AG09309 (cell line): ENCODE measurements at places on chromosomes 2 and 18.

DNA sequence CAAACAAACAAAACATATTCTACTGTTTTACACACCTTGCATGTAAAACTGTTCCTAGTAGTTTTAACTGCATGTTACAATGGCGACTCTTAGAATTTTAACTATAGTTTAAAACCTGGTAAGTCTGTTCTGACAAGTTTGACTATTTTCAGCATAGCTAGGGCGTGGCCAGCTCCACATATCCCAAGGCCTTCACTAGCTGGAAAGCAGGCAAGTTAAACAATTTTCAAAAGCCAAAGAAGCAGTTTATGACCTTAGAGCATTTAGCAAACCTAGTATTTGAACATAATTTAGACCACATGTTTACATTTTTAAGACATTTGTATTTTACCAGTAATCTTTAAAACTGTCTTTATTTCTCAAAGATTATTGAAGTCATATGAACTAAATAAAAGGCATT, 402.8 kb upstream of the SYT4 start:
- no peak for DNase-seq

- no peak for DNase-seq
These were observed 252.1 kb upstream of the NT5C1B start for GRCh38 chr2:18841248-18842150.

DNA sequence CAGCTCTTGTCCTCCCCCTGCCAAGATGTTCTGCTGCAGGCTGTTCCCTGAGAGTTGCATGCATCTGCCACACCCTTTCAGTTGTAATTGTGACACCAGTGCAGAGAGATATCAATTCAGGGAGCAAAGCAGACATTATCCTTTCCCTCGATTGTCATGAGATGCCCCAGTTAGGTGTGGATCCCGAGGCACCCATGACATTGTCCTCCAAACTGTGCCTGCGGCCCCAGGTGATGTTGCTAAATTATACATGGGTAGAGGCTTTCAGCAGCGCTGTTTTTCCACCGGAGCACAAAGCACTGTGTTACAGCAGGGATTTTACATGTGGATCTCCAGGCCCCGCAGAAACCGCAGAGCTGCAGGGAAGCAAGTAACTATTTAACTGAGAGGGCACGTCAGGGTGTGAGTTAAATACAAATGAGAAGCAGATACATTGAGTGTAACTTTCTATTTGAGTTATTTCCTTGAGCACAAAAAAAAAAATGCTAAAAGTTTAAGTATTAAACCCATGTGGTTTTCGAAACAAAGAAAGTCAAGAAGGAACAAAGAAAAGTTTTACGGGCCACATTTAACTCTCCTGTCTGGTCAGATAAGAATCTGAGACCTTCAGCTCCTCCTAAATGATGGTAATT, 90.3 kb upstream of the BCL2L11 start:
- DNase-seq, result no peak

DNA sequence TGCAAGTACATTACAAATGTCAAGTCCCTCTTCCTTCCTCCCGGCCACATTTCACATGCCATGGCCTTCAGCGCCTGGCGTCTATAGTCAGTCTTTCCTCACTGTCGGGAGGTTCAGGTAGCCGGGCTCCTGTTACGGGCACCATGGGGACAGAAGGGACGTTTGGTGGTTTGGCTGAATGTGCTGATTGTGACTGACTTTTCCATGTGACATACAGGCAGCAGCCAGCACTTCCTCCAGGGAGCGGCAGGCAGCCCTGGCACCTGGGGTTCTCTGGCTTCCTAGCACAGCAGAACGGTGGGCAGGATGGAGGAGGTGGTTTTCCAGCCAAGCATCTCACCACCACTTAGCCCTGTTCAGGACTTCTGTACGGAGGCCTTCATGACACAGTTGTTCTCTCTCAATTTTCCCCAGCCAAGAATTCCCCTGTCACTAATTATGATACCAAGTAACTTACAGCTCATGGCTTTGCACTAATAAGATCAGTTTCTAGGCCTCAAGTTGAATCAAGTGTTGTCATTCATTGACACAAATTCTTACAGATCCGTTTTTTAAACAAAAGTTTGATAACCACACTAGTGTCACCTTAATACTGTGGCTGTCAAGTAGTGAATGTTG, 83.9 kb upstream of the REV1 start:
- DNase-seq, result no peak

- DNase-seq, result no peak
These were observed 16.7 kb upstream of the ZSCAN30 start for GRCh38 chr18:35306588-35307250.

GRCh38 chr18:22912835-22913234, 20.3 kb upstream of the RBBP8 start:
- peak; percentile 66 for DNase-seq

- no peak for DNase-seq
These were observed 43.0 kb downstream of the FTCDNL1 start for GRCh38 chr2:199807966-199808365.

DNA sequence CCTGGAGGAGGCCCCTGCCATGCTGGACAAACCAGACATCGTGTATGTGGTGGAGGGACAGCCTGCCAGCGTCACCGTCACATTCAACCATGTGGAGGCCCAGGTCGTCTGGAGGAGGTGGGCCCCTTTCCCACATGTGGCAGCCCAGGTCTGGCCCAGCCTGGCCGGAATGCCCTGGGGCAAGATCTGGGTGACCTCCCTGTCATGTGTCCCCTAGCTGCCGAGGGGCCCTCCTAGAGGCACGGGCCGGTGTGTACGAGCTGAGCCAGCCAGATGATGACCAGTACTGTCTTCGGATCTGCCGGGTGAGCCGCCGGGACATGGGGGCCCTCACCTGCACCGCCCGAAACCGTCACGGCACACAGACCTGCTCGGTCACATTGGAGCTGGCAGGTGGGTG, 25.2 kb upstream of the GMPPA start:
- no peak for DNase-seq

DNA sequence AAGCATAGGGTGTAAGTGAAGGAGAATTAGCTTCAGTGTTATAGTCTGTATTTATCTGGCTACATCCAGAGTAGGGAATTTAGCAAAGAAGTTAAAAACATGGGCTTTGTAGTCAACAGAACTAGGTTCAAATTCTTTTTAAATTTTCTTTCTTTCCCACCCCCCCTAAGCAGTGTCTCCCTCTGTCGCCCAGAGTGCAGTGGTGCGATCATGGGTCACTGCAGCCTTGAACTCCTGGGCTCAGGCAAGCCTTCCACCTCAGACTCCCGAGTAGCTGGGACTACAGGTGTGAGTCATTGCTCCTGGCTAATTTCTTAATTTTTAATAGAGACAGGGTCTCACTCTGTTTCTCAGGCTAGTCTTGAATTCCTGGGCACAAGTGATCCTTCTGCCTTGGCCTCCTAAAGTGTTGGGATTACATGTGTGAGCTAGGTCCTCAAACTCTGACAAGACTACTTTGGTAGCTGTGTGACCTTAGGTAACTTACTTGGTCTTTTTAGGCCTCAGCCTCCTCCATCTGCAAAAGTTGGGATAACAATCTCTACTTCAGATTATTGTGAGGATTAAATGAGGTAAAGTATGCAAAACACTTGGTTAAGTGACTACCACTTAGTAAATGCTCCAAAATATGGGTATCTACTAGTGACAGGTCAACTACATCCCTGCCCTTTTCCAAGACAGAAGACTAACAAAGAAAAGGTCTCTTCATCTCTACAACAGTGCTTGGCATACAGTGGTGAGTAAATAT, 17.8 kb downstream of the DOK1 start:
- DNase-seq, result no peak

DNA sequence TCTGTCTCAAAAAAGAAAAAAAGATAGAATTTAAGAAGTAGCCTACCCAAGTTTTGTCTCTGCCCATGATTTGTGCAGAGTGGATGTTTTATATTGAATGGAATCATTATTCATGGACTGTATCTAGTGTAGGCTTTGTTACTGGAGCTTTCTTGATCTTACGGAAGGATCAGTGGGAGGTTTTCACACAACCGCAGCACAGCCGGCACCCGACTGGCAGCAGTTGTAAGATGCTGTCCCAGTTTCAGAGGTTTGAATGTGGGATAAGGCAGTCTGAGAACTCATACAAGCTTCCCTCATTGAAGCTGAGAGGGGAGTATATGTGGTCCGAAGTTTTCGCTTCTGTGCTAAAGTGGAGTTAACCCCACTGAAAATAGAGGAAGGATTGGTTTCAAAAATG, 19.7 kb upstream of the SAG start:
- no peak for DNase-seq

DNA sequence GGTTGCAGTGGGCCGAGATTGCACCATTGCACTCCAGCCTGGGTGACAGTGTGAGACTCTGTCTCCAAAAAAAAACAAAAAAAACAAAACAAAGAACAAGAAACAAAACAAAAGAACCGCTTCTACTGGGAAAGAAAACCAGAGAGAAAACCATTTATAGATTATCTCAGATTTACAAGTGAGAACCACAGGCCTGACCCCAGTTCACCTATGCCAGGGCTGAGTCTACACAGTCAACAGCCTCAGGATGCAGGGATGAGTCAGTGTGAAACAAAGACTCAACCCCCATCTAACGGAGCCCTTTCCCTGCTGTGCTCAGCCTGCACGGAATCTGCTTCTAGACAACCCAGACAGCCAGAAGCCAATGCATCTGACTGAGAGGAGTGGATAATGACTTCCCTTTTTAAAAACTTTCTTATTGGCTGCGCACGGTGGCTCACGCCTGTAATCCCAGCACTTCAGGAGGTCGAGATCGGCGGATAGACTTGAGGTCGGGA, 25.5 kb upstream of the YWHAQ start:
- DNase-seq, result peak; percentile 84

DNA sequence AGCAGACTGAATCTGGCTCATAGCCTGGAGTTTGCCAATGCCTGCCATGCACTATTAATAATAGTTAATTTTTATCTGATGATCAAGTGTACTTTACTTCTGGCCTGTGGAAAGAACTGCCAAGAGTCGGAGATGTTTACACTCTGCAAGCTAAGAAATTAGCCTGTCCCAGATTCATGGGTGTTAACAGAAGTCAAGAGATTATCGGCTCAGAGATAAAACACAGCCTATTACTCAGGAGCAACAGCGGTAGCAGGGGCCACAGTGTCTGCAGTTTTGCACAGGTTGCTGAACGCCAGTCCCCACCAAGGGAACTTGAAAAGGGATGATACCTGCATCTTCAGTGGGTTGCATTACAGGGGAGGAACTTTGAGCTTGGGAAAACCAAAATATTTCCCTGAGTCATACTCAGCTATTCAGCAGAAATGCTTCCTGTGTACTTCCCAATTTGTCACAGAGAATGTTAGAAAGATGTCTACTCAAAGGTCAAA, 4.3 kb upstream of the ADI1 start:
- DNase-seq, result no peak

- DNase-seq, result no peak
These were observed 500.6 kb upstream of the MYT1L start for GRCh38 chr2:2831633-2832032.

DNA sequence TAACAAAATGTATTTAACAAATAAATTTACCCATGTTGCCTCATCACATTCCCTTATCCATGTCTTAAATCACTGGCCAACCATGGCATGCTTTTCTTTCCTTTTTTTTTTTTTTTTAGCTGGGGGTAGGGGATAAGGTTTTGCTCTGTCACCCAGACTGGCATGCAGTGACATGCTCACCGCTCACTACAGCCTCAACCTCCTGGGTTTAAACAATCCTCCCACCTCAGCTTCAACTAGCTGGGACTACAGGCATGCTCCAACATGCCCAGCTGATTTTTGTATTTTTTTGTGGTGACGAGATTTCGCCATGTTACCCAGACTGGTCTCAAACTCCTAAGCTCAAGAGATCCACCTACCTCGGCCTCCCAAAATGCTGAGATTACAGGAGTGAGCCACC, 266.4 kb downstream of the THSD7B start:
- no peak for DNase-seq

GRCh38 chr2:10433264-10433946, 14.7 kb downstream of the ODC1 start:
- no peak for DNase-seq

DNA sequence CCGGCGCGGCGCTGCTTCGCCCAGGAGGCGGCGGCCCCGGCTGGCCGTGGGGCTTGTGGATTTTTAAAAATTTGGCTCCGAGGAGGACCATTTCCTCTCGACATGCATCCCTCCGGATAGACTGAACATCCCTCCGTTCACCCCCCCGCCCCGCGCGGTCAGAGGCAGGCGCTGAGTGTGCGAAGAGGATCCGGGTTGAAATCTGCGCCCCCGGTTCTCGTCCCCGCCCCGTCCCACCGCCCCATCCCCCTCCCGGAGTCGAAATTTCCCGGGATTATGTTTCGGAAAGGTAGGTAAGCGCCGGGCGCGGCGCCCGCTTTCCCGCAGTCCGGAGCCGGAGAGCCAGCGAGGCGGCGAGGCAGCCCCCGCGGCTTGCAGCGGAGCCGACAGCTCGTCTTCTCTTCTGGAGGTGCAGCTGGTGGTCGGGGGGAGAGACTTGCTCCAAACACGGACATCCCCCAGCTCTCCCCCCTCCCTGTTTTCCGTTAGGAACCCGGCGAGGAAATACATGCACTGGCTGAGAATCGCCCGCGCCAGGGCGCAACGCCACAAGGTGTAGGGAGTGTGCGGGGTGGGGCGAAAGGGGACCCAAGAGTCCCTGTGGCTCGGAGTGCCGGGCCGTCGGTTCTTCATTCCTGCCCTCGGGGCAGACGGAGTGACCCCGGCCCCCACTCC, at the start of gene PRKCE:
Gene PRKCE, plus strand, starts transcription at position 261 of the 675 bp plus-strand sequence.
- no peak for DNase-seq

GRCh38 chr2:209593930-209594329, 170.1 kb downstream of the MAP2 start:
- no peak for DNase-seq

- no peak for DNase-seq
These were observed 64.0 kb upstream of the ACKR3 start for GRCh38 chr2:236505648-236506047.

GRCh38 chr2:232276733-232277313, 101.7 kb upstream of the ALPP start:
- no peak for DNase-seq

DNA sequence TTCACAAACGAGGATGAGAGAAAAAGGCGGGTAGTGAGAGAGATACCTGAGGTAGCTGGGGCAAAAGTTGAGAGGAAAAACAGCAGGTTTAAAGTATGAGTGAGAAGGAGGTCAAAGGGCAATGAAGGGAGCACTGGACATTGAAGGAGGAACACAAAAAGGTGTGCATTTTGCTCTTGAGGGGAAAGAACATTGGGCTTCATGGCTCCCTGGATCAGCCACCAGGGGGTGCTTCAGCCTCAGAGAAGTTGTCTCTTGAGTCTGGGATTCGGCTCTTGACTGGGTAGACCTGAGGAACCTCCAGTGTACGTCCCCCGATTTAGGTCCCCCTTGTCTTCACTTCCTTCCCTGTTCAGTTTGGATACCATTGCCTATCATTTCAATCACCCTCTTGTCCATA, 128.5 kb downstream of the RAPGEF4 start:
- DNase-seq, result no peak

- no peak for DNase-seq
These were observed 50.5 kb downstream of the SLC4A5 start for GRCh38 chr2:74292751-74293150.
